Glomerular endothelial cell (primary cell): ENCODE measurements at places on chromosomes 6 and 20.

GRCh38 chr6:144758602-144759001 lies 473.5 kb downstream of the UTRN start:
- no peak for DNase-seq

GRCh38 chr6:27863962-27864905 lies 48.0 kb downstream of the OR2B2 start:
- no peak for DNase-seq

DNA sequence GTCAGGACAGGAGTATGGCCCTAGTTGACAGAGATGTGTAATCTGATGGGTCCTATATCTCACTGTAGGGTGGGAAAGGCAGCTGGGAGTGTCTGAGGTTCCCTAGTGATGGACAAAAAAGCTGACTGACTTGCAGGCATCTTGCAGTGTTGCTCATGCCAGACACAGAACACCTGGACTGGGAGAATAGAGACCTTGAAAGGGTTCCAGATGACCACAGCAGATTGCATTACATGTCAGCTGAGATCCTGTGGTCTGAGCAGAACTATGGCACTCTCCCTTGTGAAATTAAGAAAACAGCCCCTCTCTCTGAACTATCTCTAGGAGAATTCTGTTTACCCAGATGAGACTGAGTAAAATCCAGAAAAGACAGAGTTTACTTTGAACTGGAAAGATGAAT lies 212.6 kb upstream of the MAN1A1 start:
- DNase-seq, result no peak

GRCh38 chr6:106167096-106167814 lies 81.1 kb downstream of the PRDM1 start:
- DNase-seq, result no peak

DNA sequence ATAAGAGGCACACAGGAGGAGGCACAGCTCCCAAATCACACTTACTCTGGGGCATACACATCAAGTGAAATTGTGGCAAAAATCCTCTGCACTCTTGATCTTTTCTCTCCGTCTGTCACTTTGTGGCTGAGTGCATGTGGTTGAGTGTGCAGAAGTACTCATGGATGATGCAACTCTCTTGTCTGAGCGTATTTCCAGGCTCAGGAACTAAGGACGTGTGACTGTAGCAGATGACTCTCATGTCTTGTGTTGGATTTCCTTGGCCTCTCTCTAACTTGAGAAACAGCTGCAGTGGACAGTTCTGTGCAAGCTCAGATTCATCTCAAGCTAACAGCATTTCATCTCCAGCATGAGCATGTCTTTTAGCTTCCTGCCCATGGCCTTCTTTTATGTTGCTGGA lies 245.4 kb upstream of the FLRT3 start:
- no peak for DNase-seq

DNA sequence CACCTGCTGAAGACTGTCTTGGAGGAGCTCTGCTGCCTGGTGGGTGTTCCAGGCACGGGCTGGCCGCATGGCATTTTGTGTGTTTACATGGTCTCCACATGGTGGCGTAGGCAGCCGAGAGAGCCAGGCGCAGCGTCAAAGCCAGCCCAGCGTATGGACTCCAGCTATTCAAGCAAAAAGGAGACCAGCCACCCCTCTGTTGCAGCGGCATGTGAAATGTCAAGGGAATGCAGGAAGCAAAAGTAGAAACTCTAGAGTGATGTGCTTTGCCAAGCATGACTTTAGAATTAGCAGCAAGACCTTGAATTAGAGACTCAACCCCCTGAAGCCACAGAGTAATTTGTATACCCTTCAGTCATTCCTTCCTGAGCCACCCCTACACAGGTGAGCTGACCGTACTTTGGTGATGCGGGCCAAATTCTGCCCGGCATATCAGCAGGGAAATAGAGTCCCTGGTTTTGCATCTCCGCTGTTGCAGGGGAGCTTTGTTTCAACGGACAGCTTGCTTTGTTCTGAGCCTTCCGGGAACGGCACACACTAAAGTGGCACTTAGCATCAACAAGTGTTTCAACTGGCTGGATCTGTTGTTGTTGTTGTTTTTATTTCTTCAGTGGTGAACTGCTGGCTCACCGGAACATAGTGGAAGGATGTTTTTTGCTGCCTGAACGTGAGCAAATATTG lies 48.5 kb downstream of the FNDC1 start:
- DNase-seq, result no peak

DNA sequence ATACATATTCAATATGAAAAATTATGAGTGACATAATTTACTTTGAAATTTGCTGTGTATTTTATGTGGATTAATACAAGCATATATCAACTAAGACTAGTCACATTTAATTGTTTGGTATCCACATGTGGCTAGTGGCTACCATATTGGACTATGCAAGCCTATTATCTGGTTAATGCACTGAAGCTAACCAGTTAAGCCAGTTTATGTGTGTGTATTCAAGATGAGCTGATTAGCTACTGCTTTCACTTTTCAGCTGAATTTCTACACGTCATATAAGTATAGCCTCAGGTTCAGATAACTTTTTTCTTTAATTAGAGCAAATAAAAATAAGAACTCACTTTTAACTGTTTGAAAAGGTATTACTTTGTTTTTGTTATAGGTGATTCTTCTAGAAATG lies 903.7 kb downstream of the TFAP2A start:
- no peak for DNase-seq

- no peak for DNase-seq
These were observed 8.1 kb downstream of the LRFN2 start for GRCh38 chr6:40579101-40579500.

GRCh38 chr6:26322645-26323482 lies 42.1 kb upstream of the BTN3A2 start:
- no peak for DNase-seq

- DNase-seq, result no peak
These were observed 28.3 kb upstream of the PREP start for GRCh38 chr6:105431226-105431625.

DNA sequence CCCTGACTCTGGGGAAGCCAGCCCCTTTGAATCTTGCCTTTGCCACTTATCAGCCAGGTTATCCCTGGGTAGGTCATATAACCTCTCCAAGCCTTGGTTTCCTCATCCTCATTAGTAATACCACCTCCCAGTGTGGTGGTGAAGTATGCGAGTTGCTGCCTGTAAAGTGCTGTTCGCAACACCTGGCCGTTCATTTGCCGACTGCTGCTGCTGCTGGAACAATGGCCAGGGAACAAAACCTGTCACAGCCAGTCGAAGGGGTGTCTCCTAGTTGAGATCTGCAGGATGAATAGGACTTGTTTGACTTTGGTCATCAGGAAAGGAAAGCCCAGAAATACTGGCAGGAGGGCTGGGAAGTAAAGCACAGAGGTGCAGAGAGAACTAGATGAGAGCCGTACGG lies 6.1 kb downstream of the MANBAL start:
- no peak for DNase-seq
